HepG2 (cell line): ENCODE measurements at places on chromosomes 6 and 20. TPM values are rescaled to one million over a fixed set of nuclear protein-coding genes. Genes with fewer than 3 reads are reported as not detected.

DNA sequence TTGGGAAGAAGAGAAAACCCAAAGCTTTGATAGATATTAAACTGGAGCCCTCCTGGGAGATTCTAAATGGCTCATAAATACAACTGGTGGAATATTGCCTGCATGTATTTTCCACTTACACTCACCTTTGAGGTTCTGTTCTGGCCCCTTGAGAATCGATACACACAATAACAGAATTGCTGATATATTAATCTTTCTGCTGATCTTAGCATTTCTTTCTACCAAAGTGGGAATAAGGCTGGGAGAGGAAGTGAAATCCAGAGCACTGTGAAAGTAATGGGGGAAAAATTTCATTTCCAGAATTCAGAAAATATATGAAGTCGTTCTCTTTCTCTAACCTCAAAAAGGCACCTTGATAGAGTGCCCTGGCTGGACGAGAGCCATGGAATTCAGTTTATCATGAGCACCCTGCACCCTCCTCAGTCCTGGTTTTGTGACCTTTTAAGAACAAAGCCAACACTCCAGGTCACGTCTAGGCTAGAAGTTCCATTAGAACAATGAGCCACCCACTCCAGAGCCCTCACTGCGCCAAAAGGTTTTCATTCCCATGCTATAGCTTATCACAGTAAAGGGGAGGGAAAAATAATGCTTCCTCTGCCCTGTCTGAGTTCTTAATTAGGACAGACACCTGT lies 244.5 kb downstream of the CD83 start:
- no peak for DNase-seq

GRCh38 chr6:34834789-34835518 lies 43.1 kb downstream of the BLTP3A start:
- DNase-seq: no peak

DNA sequence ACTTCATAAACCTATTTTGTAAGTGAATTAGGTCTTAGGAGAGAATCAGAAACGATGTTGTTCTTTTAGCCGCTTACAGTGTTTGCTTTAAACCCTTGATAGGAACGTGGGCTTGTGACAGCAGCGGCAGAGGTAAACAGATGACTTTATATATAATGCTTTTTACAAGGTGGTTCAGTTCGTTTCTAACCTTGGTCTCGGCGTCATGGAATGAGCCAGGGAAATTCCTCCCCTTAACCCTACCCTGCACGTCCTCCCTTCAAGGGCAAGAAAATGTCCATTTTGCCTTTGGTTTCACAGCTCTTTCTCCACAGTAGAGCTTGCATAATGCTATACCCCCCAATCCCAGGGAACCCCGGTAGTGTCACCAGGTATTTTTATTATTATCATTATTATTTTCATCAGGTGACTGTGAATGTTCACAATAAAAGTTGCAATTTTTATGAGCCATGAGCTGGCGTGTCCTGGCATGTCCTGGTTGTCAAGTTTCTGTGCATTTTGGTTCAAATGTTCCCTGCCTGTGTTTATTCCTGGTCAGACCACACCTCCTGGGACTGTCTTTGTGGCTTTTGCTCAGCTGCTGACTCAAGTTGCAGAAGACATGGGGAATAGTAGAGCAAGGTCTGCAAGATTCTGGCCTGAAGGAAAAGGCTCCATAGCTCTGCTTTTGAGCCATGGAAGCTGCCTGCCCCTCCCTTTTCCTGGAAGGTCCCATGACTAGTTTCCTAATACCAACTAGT lies 112.8 kb upstream of the BMP2 start:
- no peak for DNase-seq

GRCh38 chr6:46174904-46175303 lies 4.1 kb upstream of the ENPP5 start:
- no peak for DNase-seq

Gene OPRL1
- total RNA-seq: 0.27 and 0.35 TPM in 2 replicates
